ENCODE measurements at places on chromosomes 12 and 14. TPM values are rescaled to one million over a fixed set of nuclear protein-coding genes. Genes with fewer than 3 reads are reported as not detected.

SERPINA12 gene
- 345 TPM for total RNA-seq

GRCh38 chr12:126447346-126447745, 1382.1 kb downstream of the AACS start:
- no peak for DNase-seq

DNA sequence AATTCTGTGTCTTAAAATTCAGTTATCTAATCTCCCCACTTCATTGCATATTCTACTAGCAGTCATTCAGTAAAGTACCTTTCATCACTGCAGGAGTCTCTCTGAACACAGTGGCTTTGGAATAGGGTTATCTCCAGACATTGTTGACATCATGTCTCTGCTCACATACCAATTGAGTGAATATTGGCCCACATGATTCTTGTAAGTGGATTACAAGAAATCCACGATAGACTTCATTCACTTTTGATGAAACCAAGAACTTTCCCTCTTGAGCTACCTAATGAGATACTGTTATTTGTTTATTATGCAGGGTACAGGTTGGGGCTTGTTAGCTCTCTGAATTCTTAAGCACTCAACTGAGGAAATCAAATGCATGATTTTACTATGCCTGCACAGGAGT, 284.9 kb downstream of the RAD51B start:
- DNase-seq, result no peak

- DNase-seq, result no peak
These were observed 36.9 kb downstream of the NRDE2 start for GRCh38 chr14:90294872-90295271.

- no peak for DNase-seq
These were observed 114.4 kb upstream of the TMEM233 start for GRCh38 chr12:119479121-119479561.

DNA sequence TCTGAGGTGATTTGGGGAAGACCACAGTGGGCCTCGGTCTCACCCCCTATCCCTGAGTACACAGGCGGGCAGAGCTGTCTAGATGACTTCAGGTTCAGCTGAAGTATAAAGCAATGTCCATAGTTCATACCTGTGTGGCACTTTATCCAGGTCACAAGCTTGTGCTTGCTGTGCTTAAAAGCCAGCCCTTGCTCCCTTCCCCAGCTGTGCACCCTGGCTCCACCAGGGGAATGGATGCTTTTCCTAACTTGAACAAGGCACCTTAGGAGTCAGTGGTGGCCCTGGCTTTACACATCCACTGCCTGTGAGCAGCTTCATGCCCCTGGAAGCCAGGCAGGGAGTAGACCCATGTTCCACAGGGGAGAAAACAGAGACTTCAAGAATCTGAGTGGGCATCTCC, 5.5 kb downstream of the CARMIL3 start:
- DNase-seq, result no peak

AMN1 gene
- total RNA-seq, result 9.5 TPM

DNA sequence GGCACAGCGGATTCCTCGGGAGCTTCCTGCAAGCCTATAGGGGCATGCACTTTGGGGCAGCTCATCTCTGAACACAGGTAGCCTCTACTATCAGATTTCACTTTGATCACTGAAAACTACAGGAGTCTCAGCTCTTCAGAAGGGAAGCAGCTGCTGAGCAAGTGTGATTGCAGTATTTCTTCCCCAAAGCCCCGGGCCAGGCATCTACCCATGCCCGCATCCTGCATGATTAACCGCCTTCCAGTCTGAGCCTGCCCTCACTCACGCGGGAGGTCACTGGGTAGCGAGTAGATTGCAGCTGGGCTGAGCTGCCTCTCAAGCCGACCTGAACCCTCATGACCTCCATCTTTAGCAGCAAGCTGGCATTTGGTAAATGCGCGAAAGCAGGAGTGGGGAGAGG, 334.7 kb downstream of the DPF3 start:
- DNase-seq, result no peak

DNA sequence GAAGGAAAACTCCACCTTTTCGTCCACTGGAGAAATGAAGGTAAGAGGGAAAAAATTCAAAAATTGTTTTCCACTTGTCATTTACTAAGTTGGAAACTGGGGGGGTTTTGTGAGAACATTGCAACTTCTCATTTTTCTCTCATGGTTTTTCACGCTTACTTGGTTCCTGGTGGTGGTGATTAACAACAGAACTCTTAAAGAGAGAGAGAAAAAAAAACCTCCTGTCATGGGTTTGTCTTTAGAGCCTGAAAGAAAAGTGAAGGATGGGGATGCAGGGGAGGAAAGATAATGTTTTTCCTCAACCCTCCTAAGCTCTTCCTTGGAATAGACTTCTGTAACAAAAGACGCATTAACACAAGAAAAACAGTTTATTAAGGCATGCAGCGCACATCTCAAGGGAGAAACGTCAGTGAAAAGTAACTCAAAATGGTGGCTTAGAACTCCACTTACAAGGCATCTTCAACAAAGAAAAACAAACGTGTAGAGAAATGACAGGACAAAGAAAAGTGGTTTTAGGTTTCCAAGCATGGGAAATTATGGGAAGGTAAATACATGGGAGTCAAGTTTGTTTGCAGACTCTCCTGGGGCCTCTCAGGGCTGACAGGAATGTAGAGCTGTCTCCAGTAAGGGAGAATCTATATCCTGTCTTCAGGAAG, 81.9 kb upstream of the ATF7IP start:
- no peak for DNase-seq

DNA sequence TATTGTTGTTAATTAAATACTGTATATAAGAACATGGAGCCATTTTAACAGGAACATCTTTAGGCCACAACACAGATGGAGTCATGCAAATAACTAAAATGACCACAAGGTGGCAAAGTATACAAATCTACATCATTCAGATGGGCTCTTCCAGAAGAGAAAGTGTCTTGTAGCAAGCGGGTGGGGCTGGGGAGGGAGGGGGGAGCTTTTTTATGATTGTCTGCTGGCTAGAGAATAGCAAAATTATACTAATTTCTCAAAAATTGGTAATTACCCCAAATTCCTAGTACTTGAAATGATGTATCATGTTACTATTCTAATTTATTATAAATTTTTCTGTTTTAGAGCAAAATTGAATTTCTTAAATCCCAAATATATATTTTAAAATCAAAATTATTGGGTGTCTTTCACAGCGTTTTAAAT, 378.7 kb downstream of the PRKD1 start:
- DNase-seq, result no peak

DNA sequence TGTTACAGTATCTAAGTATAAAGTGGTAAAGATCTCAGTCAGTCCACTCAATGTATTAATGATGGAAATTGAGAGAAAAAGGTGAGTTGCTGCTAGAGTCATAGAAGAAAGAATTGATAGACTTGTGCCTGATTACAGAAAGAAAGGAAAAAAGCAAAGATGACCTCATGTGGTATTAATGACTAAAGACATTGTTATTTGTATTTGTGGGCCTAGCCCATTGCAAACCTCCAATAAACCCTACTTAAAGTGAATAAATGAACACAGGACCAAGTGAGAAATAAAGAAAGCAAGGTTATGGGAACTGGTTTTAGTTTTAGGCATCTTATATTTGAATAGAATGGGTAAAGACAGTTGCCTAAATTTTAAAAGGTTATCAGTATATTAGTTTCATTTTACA, 105.5 kb downstream of the SYT1 start:
- no peak for DNase-seq

- DNase-seq, result no peak
These were observed 34.2 kb upstream of the GCH1 start for GRCh38 chr14:54936816-54937215.

GRCh38 chr14:91388551-91388975, 29.1 kb downstream of the CCDC88C start:
- DNase-seq, result no peak

RD3L gene
- total RNA-seq, result not detected

GRCh38 chr14:71354801-71355200, 447.5 kb downstream of the PCNX1 start:
- no peak for DNase-seq

TARBP2 gene
- total RNA-seq, result 34.1 TPM

Data from lower leg skin (tissue), 4 donors.